ENCODE measurements at places on chromosomes 13 and 19.
A peak's percentile ranks its signal among the peaks of the same experiment; 100 is the strongest.

GRCh38 chr19:55252760-55253663, 5.8 kb downstream of the PPP6R1 start:
- DNase-seq = no peak

- DNase-seq = no peak
Observed at GRCh38 chr13:105410602-105411001, 1124.9 kb downstream of the EFNB2 start.

GRCh38 chr13:38223089-38223488, 126.6 kb upstream of the UFM1 start:
- DNase-seq = no peak

GRCh38 chr19:8194528-8195267, 14.5 kb upstream of the CERS4 start:
- no peak for DNase-seq

DNA sequence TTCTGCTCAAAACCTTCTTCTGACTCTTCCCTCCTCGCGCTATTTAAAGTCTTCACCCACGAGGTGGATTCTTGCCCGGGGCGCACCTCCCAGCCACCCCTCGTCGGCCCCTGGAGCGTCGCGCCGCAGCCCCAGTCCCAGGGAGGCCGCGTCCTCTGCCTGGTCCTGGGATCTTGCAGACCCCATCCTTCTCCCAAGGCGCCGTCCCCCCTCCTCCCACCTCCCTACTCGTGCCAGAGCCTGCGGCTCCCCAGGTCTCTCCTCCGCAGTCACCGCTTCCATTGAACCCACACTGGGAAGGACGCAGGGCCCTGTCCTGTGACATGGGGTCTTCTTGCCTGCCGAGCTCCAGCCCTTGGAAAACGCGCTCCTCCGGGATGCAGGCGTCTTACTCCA, 486 bp downstream of the ZNF808 start:
- DNase-seq = no peak

DNA sequence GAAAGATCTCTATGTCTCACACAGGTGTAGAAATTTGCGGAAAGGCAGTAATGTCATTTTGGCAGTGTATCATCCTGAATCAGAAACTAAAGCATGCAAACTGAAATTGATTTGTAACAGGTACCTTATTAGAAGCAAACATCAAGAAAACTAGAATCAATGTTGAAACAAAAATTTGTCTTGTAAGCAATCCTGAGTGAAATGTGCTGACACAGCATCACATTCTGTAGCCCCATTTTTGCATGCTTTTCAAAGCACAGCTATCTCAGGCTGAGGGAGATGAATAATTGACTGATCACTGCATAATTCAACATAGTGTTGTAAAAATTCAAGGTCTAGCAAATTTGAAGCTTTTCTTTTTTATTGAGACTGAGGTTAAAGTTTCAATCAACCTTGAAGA, 539.7 kb downstream of the DACH1 start:
- no peak for DNase-seq

DNA sequence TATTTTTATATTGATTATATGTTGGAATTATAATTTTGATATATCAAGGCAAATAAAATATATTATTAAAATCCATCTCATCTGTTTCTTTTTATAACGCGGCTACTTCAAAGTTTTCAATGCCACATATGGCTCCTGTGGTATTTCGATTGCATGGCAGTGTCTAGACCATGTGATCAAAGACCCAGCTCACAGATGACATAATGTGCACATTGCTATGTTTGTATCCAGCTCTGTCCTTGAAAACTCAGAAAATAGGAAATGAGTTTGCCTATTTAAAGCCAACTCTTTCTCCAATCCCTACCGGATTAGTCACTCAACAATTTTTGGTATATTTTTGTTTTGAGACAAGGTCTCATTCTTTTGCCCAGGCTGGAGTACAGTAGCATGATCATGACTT, 26.2 kb downstream of the TMTC4 start:
- DNase-seq = no peak

GRCh38 chr13:35763782-35764123, 287.3 kb upstream of the MAB21L1 start:
- no peak for DNase-seq

GRCh38 chr13:32086791-32087441, 55.3 kb downstream of the FRY start:
- peak; percentile 34 for DNase-seq

DNA sequence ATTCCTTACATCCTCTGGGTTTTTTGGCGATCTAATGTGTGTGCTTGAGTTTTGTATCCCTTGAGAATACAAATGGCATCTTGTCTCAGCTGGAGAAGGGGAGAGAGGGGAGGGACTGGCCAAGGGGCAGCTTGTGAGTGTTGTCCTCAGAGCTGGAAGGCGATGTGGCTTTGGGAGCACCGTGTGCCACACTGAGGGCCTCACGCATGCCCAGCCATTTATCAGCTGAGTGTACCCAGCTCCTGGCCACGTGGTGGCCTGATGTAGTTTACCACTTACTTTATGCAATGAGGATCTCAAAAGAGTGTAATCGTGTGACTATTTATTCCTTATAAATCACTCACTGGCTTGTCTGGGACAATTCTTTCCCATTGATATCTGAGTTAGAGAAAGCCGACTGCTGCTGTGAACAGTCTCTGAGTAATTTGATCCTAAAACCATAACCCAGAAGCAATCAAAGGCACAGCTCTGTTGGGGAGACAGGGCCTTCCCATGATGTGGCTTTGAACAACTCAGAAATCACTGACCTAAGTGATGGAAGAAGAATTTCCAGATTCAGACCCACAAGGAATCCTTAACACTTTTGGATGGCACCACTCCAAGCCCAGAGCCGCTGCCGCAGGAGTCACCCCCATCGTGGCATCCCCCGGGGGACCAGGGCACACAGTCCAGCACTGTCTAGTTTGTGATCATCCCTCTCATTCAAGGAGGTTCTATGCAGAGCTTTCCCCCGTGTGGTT, 53.9 kb upstream of the MTIF3 start:
- no peak for DNase-seq

GRCh38 chr19:54916822-54917221, 10.9 kb downstream of the NCR1 start:
- DNase-seq = no peak

GRCh38 chr13:22214184-22214583, 543.3 kb downstream of the FGF9 start:
- DNase-seq = no peak

GRCh38 chr19:1829958-1830357, 17.9 kb upstream of the ATP8B3 start:
- DNase-seq = no peak

DNA sequence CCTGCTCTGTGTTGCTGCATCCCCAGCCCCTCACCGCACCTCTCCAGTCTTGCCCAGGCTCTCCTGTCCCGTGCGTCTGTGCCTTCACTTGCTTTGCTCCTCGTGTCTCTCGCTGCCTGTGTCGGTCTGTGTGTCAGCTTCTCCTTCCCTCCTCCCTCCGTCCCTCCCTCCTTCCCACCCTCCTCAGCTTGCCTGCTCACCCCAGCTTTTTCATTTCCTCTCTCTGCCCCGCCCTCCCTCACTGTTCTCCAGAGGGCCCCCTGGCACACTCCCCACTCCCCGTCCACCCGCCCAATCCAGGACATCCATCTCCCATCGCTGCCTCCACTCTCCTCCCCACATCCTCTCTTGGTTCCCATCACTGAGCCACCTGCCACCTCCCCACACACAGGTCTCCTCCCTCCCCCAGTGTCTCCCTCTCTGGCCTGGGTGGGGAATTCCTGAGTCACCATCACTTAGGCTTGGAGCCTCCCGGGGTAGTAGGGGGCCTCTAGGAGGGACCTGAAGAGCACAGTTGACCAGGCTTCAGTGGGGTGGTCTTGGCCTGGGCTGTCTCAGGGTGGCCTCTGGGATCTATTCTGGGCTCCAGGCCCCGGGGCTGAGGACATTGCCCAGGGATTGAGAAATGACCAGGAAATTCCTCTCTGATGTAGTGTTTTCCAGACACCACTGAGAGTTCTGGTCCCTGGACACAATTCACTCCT, at the start of gene PTGIR:
PTGIR (minus strand) TSS at position 132 of the 704 bp plus-strand sequence. CDS start 864 bp downstream, outside the sequence.
- DNase-seq = no peak

- no peak for DNase-seq
Observed at GRCh38 chr13:21230516-21230915, 54.1 kb downstream of the MRPL57 start.

- no peak for DNase-seq
Observed at GRCh38 chr13:59413126-59413525, 750.6 kb downstream of the DIAPH3 start.

DNA sequence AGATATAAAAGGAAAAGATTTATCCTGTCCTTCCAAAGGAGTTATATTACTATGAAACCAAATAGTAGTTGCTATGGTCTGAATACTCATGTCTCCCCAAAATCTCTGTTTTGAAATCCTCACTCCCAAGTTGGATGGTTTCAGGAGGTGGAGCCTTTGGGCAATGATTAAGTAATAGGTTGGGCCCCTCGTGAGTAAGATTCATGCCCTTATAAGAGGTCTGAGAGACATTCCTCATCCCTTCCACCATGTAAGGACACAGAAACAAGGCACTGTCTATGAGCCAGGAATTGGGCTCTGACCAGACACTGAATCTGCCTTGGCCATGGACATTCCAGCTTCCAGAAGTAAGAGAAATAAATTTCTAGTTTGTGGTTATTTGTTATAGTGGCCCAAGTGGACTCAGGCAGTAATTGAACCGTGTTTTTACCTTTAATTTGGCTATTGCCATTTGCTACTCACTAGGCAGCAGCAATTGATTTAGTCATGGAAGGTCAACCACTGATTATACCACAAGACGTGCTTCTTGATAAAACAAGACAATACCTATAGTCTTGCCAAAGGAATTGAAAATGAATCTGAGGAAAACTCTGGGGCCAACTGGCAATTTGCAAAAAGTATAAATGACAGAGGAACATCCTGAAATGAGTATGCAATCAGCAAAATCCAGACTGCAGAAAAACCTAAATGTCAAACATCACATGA, 717.4 kb upstream of the SPRY2 start:
- DNase-seq = no peak

DNA sequence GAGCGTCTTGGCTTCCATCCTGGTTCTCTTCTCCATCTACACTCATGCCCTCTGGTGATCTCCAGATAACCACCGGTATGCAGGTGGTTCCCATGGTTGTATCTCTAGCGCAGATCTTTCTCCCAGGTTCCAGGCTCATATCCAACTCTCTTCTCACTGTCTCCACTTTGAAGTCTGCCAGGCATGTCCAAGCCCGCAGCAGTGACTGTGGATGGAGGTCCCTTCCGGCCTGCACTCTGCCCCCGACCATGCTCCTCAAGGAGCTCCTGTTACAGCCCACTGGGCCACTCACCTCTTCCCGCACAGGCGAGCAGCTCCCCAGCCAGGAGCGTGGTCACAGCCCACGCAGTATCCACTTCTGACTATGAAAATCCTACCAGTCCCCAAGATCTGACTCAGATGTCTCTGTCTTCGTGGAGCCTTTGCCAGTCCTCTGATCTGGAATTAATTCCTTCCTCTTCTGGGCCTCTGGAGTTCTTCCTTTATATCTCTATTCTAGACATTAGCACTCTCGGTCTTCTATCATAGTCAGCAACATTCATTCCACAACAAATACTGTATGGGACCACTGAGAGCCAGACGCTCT, 100.2 kb downstream of the TEX26 start:
- no peak for DNase-seq

GRCh38 chr19:7199613-7200533, 94.3 kb downstream of the INSR start:
- no peak for DNase-seq

GRCh38 chr19:15989889-15990288, 41.1 kb downstream of the OR10H4 start:
- DNase-seq = no peak

DNA sequence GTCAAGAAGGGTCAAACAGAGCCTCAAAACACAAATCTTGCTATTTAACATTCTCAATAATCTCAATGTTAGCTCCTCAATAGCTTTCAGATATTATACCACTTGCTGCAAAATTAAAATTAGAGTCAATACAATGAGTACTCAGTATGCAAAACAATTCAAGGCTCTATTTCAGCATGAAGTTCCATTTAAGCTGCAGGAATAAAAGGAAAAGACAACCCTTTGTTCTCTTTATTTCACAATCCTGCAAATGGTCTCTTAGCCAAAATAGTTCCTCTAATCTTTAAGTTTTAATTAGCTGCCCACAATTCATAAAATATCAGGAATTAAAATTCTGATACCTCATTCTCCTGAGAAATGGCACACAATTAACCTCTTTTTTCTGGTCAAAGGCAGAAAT, 40.5 kb upstream of the DCT start:
- DNase-seq = no peak

DNA sequence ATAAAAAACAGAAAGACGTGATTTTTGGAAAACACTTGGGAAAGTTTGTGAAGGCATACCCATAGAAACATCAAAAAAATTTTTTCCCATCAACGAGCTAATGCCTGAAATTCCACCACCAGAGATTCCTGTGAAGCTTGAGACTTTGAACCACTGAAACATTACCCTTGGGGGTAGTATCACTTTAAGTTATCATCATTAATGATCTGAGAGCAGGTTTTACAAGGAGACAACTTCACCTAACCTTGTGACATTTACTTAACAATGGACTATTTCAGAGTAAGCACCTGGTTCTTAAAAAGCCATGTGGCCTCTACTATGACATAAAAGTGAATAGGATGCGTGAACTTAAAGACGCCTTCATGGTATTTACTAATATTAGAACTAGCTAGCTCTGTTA, 51.9 kb downstream of the DOCK9 start:
- DNase-seq = no peak

- DNase-seq = no peak
Observed at GRCh38 chr13:26977541-26977940, 194.1 kb downstream of the USP12 start.

- DNase-seq = no peak
Observed at GRCh38 chr19:56124578-56124977, 3.5 kb upstream of the ZNF787 start.

- no peak for DNase-seq
Observed at GRCh38 chr13:41780715-41781706, 179.9 kb downstream of the VWA8 start.

GRCh38 chr13:102172406-102172805, 229.4 kb downstream of the FGF14 start:
- no peak for DNase-seq

- no peak for DNase-seq
Observed at GRCh38 chr19:4096049-4096892, 27.7 kb downstream of the MAP2K2 start.

All from NCI-H2081 treated with DMSO at 0.1 percent for 48 hours (cell line).